ENCODE measurements at places on chromosomes 13 and 19.

DNA sequence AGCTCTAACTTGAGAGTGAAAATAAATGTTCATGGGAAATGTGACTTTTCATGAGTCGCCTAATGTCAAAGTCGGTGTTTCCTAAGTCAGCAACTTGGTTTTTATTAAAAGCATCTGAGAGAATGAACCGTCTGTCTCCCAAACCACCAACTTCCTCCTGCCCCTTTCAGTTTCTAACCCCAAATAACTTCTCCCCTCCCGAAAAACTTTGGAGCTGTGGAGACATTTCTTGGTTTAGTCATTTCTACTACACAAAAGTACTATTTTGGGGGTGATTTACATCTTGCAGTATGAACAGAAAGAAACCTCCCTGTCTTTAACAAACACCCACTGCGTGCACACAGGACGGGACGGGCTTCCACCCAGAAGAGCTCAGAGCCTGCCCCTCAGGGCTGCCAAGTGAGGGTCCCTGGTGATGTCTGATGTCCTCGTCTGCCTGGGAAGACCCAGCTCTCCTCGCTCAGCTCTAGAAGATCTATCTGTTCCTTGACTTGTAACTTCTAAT lies 65.0 kb downstream of the RASA3 start:
- DNase-seq, result no peak

DNA sequence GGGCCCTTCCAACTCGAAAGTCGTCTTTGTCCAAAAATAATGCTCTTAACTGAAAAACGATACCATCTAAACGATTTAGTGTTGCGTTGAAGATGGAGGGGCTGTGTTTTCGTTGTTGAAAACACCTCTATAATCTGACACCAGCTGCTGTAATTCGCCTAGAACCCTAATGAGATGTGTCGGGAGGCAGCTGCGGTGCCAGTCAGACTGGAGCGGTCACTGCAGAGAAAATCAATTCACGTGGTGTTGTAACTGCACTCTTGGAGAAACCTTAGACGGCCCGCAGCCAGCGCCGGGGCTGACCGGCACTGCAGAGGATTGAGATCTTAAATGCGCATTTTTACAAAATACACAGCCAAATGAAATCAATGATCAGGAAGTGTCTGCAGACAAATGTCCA lies 339.1 kb downstream of the ZNF536 start:
- DNase-seq, result no peak

DNA sequence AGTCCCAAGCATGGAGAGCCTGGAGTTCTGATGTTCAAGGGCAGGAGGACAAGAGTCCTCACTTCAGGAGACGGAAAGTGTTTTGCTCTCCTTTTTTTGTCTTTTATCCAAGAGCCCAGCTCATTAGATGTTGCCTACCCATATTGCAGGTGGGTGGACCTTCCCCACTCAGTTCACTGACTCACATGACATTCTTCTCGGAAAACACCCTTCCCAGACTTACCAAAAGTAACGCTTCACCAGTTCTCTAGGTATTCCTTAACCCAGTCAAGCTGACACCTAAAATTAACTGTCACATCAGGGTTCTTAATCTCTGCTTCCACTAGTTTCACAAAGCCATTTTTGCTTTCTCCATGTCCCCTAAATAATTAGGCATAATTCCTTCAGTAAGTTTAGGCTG lies 2215.4 kb upstream of the PCDH20 start:
- DNase-seq, result no peak

GRCh38 chr19:49469828-49470614 lies 4.0 kb upstream of the FLT3LG start:
- DNase-seq, result no peak

GRCh38 chr19:2356036-2356646 lies 3.9 kb upstream of the TMPRSS9 start:
- DNase-seq, result no peak

- no peak for DNase-seq
Observed at GRCh38 chr13:110524541-110525257, 36.8 kb downstream of the RAB20 start.

DNA sequence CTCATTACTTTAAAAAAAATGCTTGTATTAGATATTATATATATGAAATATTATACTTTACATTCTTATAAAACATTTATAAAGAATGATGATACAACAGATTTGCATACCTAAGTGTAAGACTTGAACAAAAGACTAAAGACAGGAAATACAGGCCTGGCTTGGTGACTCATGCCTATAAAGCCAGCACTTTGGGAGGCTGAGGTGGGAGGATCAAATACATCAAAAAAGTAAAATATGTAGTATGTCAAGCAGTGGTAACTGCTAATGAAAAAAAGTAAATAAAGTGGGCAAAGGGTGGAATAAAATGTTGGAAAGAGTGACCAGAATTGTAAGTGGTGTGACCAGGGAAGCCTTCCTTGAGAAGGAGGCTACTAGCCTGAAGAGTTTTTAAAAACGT lies 133.7 kb downstream of the GGACT start:
- peak; percentile 43 for DNase-seq

DNA sequence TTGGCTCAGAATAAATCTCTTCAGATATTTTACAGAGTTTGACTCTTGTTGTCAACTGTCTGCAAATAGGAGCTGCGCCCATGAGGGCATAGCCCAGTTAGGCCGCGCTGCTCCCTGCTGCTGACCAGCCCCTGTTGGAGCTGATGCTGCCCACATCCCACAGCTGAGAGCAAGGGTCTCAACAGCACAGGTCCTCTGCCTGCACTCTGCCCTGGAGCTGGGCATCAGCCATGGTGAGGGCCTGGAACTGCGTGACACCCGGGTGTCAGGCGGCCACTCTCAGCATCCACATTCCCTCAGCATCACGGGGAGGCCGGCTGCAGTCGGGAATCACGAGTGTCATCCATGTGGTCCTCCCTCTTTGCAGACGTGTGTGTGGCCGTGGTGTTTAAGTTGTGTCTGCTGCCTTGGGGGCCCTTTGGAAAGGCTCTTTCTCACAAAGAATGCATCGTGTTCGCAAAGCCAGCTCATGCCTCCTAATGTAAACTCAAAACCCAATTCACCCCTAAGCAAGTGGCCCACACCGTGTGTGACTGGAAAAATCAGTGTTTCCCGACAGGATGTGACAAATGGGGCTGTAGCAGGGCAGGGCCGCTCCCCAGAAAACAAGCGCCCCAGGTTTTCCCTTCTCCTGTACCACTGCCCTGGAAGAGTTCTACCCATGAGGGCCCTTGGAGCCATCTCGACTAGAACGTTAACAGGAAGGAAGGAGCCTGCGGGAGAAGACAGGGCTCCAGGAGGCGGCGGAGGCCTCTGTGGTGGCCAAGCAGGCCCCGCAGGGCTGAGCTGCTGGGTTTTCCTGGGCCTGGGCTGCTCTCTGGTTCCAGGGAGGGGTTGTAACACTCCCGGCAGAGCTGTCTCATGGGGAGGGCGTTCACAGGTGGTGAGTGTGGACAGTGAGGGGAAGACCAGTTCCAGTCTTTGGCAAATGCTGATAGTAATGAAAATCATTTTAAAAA lies 20.3 kb downstream of the ATP11A start:
- no peak for DNase-seq

GRCh38 chr19:17500447-17501198 lies 10.8 kb upstream of the PGLS start:
- no peak for DNase-seq

DNA sequence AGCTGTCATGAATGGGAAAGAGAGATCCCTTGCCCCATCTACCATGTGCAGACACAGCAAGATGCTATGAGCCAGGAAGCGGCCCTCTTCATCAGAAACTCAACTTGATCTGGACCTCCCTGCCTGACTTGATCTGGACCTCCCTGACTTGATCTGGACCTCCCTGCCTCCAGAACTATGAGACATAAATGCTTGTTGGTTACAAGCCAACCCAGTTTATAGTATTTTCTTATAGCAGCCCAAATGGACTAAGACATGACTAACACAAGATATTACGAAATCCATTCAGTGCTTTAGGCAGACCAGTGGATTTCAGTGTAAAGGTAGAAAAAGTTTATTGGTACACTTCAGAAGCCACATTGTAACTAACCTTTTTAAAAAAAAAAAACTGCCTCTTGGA lies 15.6 kb downstream of the PCID2 start:
- DNase-seq, result peak; percentile 26

GRCh38 chr13:92137520-92137919 lies 739.1 kb downstream of the GPC5 start:
- DNase-seq, result no peak

DNA sequence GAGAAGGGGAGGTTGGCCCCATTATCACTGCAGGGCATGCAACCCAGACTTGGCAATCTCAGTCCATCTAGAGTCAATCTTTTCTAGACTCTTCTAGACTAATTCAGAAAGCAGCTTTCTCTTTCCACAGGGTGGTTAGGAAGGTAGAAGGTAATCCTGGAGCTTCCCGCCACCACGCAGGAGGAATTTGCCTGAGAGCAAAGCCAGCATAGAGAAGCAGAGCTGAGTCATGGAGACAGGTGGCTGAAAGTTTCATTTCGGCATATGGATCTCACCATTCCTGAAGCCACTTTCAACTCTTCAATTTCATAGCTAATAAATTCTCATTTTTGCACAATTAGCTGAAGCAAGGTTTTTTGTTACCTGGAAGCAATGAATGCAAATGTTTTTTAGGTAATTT lies 29.0 kb upstream of the FFAR2 start:
- no peak for DNase-seq

- peak; percentile 59 for DNase-seq
Observed at GRCh38 chr19:50486823-50487515, 10.3 kb upstream of the GARIN5A start.

DNA sequence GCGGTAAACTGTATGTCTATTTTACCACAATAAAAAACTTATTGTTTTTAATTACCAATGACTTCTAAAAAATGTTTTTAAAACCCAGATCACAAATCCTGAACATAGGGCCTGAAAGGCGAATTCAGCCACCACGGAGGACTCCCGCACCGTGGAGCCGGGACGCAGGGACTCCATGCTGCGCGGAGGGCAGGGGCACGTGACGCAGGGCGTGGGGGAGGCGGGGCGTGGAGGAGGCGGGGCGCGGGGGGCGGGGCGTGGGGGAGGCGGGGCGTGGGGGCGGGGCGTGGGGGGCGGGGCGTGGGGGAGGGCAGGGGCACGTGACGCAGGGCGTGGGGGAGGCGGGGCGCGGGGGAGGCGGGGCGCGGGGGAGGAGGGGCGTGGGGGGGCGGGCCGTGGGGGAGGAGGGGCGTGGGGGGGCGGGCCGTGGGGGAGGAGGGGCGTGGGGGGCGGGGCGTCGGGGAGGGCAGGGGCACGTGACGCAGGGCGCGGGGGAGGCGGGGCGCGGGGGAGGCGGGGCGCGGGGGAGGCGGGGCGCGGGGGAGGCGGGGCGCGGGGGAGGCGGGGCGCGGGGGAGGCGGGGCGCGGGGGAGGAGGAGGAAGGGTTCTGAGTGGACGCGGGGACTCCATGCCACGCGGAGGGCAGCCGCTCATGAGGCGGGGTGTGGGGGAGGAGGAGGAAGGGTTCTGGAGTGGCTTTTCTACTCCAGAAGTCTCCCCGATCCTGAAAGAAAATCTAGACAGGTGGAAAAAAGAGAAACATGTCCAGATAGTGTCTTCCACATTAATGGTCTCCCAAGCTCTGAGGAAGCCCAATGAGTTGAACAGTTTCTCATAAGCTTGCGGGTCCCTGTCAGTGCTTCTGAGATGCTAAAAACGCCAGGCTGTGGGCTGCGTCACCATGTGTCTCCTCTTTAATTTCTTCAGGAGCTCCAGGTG lies 4.4 kb upstream of the PROZ start:
- peak; percentile 38 for DNase-seq

DNA sequence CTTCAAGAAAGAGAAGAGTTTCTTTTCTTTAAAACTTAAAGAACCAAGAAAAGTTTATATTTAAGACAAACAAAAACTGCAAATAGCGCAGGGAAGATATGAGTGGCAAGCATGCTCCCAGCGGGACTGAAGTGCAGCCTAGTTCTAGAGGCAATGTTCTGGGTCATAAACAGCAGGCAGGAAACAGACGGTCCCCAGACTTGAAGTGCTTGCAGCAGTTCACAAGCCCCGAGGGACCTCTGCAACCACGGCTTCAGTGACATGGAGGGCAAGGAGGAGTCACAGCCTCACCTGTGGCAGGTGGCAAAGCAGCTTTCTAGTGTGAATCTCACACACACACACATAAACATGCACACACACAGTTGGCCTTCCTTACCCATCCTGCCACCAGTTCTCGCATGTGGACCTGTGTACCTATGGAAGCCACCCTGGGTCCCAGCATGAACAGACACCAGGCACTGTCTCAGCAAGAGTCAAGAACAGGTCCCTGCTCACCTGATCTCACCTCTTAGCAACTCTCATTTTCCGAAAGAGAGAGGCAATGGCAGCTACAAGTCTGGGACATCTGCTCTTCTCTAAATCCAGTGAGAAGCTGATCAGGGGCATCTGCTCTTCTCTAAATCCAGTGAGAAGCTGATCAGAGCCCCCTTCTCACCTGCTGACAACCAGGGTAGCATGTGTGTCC lies 162.0 kb downstream of the EFNB2 start:
- no peak for DNase-seq

DNA sequence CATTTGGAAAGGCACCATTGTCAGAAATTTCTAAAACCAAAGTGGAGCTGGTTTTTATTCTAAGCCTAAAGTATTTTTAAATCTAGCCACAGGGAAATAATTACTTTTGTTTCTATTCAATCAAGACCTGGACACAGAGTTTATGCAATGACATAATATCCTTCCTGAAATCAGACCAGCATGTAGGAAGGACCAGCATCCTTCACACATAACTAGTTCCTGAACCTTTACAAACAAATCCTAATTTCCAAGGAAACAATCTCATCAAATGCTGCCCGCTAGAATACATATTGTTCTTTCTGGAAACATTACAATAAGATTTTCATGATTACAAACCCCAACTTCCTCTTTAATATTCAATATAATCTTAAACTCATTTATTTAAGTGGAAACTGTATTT lies 1.5 kb downstream of the STARD13 start:
- peak; percentile 27 for DNase-seq

- DNase-seq, result no peak
Observed at GRCh38 chr19:45899919-45900589, 2.4 kb downstream of the MYPOP start.

GRCh38 chr13:50449465-50449864 lies 394.0 kb downstream of the DLEU7 start:
- DNase-seq, result no peak

DNA sequence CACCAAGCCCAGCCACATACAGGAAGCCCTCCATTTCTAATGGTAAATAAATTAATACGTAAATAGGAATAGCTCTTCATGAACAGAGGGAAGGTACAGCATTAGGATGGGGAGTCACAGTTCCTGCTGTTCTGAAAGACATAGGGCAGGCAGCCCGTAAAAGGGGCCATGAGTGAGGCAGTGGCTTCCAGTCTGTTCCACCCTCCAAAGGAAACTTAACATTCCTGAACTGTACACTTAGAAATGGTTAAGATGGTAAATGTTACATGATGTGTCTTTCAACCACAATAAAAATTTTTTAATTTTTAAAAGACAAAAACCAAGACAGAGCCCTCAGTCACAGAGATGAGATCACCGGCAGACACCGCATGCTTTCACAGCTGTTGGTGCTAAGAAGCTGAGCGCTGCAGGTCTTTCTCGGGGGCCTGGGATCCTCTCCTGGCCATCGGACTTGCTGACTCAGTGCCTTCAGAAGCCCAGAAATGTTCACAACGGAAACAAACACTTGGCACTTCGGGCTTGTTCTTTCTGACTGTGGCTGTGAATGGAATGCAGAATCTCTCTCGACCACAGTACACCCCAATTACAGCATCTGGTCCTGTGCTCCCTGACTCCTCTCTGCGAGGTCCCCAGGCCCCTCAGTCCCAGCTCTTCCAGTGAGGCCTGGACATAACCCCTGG lies 36.4 kb downstream of the EPS15L1 start:
- peak; percentile 99 for DNase-seq
